Pericardium fibroblast (primary cell): ENCODE measurements at places on chromosomes 1 and 21. TPM values are rescaled to one million over a fixed set of nuclear protein-coding genes. Genes with fewer than 3 reads are reported as not detected.

TFF2 gene
- not detected in 2 replicates for total RNA-seq

GBP6 gene
- total RNA-seq: not detected in 2 replicates

TINAGL1 gene
- total RNA-seq: 9.1 and 65.9 TPM in 2 replicates

TIE1 gene
- 1.5 and 8.1 TPM in 2 replicates for total RNA-seq

TCHHL1 gene
- total RNA-seq: not detected in 2 replicates

CALML6 gene
- 0.51 TPM in 1 of 2 replicates, not detected in the other for total RNA-seq
